ENCODE measurements at places on chromosomes 1 and 21.

GRCh38 chr1:58592522-58593134 is 15.6 kb upstream of the TACSTD2 start:
- no peak for DNase-seq

DNA sequence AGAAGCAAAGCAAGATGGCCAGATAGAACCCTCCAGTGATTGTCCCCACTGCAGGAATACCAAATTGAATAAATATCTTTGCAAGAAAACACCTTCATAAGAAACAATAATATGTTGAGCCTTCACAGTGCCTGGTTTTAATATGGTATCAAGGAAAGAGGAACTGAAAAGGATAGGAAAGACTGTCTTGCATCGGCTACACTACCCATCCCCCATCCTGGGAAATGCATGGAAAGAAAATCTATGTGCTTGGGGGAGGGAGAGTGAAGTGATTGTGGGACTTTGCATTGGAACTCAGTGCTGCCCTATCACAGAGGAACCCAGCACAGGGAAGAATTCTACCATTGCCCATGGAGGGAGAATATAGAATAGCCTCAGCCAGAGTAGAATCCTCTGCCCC is 28.6 kb upstream of the AK5 start:
- DNase-seq = no peak

- no peak for DNase-seq
Measured at GRCh38 chr1:2976180-2976562, 45.1 kb upstream of the ACTRT2 start.

GRCh38 chr1:235997049-235997448 is 67.8 kb downstream of the NID1 start:
- DNase-seq = no peak

GRCh38 chr21:34352556-34352955 is 11.2 kb upstream of the KCNE2 start:
- no peak for DNase-seq

DNA sequence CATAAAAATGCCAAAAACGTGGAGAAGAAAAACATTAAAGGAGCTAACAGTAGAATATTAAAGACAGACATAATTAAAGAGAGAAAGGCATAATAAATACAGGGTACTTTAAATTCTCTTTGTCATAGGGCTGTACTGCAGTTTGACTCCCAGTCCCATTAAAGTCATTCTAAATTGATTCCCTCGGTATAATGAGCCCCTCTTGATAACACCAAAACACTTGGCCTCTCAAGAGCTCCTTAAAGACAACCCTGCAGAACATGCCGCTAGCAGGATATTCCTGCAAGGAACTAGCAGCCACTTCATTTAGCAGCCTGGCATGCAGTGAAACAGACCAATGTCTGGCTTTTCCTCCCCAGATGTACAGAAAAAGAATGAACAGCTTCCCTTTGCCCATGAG is 273.8 kb upstream of the ESRRG start:
- no peak for DNase-seq

GRCh38 chr1:37901191-37901892 is 42.0 kb upstream of the MTF1 start:
- DNase-seq = no peak

DNA sequence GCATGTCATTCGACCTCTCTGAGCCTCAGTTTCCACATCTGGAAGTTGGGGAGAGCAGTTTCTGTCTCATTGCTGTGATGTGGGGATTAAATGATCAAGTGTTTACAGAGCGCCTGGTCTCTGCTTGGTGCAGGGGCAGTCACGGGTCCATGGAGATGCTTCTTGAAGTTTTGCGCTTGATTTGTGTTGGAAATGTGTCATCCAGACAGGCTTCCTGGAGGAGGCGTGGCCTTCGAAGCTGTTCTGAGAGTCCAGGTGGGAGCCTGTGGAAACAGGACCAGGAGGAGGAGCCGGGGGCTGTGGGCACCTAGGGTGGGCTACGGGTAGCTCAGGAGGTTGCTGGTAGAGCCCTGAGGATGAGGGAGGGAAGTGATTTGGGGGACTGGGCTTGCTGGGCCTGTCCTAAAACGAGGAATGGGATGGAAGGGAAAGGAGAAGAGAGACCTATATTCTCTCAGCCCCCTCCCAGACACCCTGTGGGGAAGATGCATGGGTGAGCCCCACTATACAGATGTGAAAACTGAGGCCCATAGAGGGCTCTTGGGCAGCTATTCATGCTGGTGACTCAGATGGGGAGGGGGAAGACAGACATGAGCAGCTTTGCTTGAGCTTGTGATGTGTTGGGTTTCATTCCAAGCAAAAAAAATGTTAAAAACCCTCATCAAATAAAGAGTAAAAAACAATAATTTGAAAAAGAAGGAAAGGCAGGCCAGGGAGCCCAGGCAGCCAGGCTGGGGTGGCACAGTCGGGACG is 107.2 kb upstream of the WNT4 start:
- DNase-seq = no peak

GRCh38 chr1:68132426-68133130 is 82.2 kb upstream of the DIRAS3 start:
- DNase-seq = no peak

DNA sequence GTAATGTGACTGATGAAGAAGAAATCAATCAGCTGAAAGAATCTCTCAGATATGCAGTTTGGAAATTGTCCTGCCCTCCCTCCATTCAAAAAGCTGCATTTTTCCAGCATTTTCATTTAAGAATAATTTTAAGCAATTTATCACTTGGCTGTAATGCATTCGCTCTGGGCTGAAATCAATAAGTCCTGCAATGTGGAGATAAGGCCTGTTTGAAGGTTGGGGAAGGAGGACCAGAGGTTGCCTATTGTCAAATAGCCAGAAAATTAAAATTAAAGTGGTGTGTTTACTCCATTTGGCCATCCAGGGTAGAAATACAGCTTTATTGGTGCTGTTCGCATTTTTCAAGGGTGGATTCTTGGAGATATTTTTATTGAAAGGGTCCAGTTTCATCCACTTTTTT is 187.6 kb upstream of the NFIA start:
- DNase-seq = no peak

DNA sequence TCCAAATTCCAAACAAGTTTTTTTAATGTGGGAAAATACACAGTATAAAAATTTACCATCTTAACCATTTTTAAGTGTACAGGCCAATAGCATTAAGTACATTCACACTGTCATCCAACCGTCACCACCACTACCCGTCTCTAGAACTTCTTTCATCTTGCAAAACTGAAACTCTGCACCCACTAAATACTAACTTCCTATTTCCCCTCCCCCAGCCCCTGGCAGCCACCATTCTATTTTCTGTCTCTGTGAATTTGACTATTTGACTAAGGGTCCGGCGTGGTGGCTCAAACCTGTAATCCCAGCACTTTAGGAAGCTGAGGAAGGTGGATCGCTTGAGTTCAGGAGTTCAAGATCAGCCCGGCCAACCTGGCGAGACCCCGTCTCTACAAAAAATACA is 36.1 kb downstream of the CLSTN1 start:
- no peak for DNase-seq

All from H1 (cell line).